ENCODE measurements at places on chromosomes 3 and 15.

GRCh38 chr3:81395739-81396513 is 365.5 kb downstream of the GBE1 start:
- DNase-seq, result no peak
- no peak overlapping the region for H3K4me3 ChIP-seq
- no peaks in the 10 kb centered on the region for H3K4me1 ChIP-seq
- no peaks in the 10 kb centered on the region for H3K27me3 ChIP-seq

DNA sequence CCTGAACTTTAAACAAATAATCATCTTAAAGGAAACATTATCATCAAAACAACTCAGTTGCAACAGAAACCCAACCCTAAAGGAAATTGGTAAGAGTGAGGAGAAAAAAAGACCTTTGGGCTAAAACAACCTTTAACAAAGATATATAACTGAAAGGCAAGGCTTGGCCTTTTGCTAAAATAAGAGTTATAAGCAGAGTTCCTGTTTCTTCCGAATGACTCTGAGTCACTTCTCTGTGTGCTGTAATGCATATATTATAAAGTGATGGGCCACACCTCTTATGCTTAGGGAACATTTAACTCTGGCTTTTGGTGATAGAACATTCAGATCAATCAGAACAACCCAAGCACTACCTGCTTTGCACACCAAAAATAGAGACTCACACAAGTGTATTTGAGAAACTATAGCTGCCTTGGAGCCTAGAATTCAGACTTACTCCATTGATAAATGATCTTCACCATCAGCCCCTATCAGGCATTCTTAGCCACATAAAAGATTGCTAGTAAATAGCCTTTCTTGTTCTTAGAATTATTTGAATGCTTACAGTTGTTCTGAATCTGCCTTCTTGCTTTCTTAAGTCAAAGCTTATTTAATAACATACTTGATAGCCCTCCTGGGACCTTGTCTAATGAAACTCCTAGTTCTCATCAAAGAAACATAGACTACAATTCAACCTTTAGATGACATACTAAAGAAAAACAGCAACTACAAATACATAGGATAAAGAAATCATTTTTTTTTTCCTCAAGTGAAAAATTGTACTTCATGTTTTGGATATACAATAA is 294.2 kb upstream of the SEMA6D start:
- H3K4me3 ChIP-seq, result no peak overlapping the region
- H3K27me3 ChIP-seq, result no peaks in the 10 kb centered on the region
- H3K27ac ChIP-seq, result no peak overlapping the region
- DNase-seq, result no peak
- no peaks in the 10 kb centered on the region for H3K36me3 ChIP-seq

DNA sequence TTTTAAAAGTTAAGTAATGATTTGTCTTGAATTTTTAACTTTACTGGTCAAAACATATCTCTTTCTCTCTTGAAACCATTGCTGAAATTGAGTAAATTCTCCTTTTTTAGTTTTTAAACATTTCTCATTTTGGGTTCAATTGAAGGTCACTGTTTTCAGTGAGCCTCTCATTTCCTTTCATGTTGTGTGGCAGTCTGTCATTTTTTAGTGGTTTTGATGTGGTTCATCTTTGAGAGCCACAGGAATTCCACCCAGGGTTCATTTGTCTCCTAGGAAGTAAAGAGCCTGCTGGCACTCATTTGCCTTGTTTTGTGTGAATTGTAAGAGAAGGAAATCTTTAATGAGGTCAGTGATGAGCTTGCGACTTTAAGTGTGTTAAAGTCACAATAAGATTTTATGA is 10.4 kb downstream of the CLDN11 start:
- H3K27ac ChIP-seq, result peak overlapping the region; percentile 55
- peak; percentile 63 for DNase-seq
- H3K36me3 ChIP-seq, result no peaks in the 10 kb centered on the region
- H3K4me3 ChIP-seq, result peak overlapping the region; percentile 19
- H3K27me3 ChIP-seq, result no peaks in the 10 kb centered on the region

DNA sequence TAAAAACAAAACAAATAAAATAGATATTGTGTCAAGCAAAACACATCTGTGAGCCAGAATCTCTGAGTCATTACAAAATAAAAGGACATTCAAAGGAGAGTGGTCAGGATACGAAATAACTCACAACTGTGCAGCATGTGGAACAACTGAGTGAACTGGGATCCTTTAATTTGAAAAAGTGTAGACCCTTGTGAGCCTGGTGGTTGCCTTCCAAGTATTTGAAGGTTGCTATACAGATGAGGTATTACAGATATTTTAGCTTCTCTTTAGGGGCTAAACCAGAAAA is 26.7 kb downstream of the KCNMB2 start:
- DNase-seq, result no peak
- no peaks in the 10 kb centered on the region for H3K4me1 ChIP-seq
- H3K36me3 ChIP-seq, result no peaks in the 10 kb centered on the region
- H3K4me3 ChIP-seq, result no peak overlapping the region
- no peak overlapping the region for H3K27ac ChIP-seq

DNA sequence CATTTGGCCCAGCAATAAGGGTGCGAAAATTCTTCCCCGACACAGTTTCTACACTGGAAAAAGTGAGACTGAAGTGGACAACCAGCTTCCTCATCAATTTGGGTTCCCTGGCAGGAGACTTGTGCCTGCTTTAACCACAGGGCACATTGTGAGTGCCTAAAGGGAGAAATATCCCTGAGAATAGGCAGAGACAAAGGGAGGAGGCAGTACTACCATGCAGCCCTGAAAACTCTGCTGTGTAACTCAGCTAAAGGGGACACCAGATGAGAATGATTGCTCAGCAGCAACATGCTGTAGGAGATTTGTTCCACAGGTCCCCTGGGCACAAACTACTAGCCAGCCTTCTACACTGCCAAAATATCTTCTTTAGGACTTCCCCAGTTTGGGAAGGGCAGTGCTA is 15.6 kb upstream of the KPNA4 start:
- H3K27ac ChIP-seq, result no peak overlapping the region
- DNase-seq, result no peak
- H3K4me1 ChIP-seq, result no peaks in the 10 kb centered on the region
- H3K36me3 ChIP-seq, result no peaks in the 10 kb centered on the region
- no peaks in the 10 kb centered on the region for H3K27me3 ChIP-seq

DNA sequence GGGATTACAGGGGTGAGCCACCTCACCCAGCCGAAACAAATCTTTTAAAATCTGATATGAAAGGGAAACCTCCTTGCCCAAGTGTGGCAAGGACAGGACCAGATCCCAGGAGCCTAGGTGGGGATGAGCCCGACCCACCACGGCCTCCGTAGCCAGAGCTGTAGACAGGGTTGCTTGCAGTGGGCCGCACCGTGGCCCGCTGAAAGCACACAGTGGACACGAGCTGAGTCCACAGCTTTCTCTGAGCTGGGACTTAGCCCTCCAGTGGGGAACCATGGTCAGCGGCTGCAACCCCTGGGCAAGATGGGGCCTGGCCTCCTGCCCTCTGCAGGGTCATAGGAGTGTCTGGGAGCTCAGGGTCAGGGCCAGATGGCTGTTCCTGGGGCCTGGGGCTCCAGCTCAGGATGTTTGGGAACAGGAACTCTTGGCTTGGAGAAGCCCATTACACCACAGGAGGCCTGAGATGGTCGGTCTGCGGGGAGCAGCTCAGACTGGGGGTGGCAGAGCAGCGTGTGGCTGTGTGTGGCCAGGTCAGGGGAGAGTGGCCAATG is 24.7 kb downstream of the GP9 start:
- no peak for DNase-seq
- H3K27me3 ChIP-seq, result no peaks in the 10 kb centered on the region
- H3K27ac ChIP-seq, result no peak overlapping the region
- H3K4me1 ChIP-seq, result no peaks in the 10 kb centered on the region
- no peaks in the 10 kb centered on the region for H3K36me3 ChIP-seq

DNA sequence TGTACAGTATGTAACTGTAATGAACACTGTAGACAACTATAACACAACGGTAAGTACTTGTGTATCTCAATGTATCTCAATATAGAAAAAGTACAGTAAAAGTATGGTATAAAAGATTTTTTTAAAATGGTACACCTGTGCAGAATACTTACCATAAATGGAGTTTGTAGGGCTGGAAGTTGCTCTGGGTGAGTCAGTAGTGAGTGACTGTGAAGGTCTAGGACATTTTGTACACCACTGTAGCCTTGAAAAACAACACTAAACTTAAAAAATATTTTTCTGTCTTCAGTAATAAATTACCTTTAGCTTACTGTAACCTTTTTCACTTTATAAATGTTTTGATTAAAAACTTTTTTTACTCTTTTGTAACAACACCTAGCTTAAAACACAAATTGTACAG is 142.9 kb downstream of the ATG7 start:
- H3K36me3 ChIP-seq, result no peaks in the 10 kb centered on the region
- H3K4me1 ChIP-seq, result no peaks in the 10 kb centered on the region
- no peaks in the 10 kb centered on the region for H3K27me3 ChIP-seq
- no peak overlapping the region for H3K27ac ChIP-seq
- no peak for DNase-seq
- H3K4me3 ChIP-seq, result no peak overlapping the region

DNA sequence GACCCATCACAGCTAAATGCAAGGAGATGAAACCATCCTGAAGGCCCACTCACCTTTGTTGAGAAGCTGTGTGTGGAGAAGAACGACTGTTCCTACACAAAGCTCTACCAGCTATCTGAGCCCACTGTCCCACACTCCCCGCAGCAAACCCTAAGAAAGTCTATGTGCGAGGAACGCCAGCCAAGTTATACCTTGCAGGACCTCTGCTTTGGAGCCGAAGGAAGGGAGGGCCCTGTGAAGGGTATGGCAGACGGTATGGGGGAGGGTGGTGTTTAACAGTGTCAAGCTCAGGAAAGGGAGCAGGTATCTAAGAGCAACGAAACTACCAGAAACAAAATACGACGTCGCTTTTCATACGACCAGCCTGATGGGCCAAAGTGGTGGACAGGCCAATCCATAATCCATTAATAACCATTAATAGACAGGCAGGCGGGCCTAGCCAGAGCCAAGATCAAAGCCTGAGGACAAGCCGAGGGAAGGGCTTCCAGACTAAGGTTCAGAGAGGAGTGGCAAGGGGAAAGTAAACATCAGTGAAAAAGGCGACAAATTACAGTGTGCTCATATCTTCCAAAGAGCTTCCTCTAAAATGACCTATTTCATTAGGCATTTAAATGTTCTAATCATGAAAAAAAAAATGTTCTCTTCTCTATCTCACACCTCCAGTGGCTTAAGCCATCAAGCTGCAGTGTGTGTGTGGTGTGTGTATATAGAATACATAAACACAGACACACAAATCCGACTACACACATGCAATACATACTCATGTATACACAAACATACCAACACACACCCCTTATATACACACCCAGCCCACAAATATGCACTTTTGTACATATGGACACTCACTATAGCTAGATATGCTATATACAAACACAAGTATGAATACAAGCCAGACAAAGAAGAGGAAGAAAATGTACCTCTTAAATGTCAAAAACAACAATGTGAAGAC is 43.9 kb downstream of the PTPN23 start:
- no peaks in the 10 kb centered on the region for H3K27me3 ChIP-seq
- peaks cover 11% of the 10 kb centered on the region for H3K4me1 ChIP-seq
- no peak overlapping the region for H3K4me3 ChIP-seq
- DNase-seq, result no peak

GRCh38 chr15:90062023-90062442 is 40.2 kb downstream of the IDH2 start:
- peak; percentile 73 for DNase-seq
- H3K36me3 ChIP-seq, result no peaks in the 10 kb centered on the region
- no peaks in the 10 kb centered on the region for H3K27me3 ChIP-seq
- peaks cover 12% of the 10 kb centered on the region for H3K4me1 ChIP-seq
- peak overlapping the region; percentile 13 for H3K4me3 ChIP-seq

DNA sequence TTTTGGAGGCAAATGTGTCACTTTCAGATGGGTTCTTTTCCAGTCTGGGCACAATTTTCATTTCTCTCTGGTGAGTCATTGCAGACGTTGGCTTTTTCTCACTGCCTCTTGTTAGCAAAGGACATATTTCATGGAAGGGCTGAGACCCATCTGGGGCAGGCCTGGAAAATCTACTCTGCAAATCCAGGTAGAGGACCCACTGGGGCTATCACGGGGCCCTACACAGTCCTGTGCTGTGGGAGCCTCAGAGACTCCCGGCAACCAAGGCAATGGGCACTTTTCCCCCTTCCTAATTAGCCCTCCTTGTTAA is 58.0 kb downstream of the HRH1 start:
- H3K4me3 ChIP-seq, result no peak overlapping the region
- DNase-seq, result no peak
- H3K4me1 ChIP-seq, result no peaks in the 10 kb centered on the region
- H3K36me3 ChIP-seq, result no peaks in the 10 kb centered on the region
- no peaks in the 10 kb centered on the region for H3K27me3 ChIP-seq

GRCh38 chr15:48507416-48508065 is 138.0 kb downstream of the FBN1 start:
- no peak for DNase-seq
- no peaks in the 10 kb centered on the region for H3K27me3 ChIP-seq
- H3K4me1 ChIP-seq, result no peaks in the 10 kb centered on the region
- no peak overlapping the region for H3K27ac ChIP-seq
- H3K4me3 ChIP-seq, result no peak overlapping the region
- no peaks in the 10 kb centered on the region for H3K36me3 ChIP-seq

GRCh38 chr3:50486219-50486888 is 17.1 kb downstream of the CACNA2D2 start:
- H3K36me3 ChIP-seq, result no peaks in the 10 kb centered on the region
- no peak overlapping the region for H3K4me3 ChIP-seq
- no peak overlapping the region for H3K27ac ChIP-seq
- DNase-seq, result no peak
- no peaks in the 10 kb centered on the region for H3K27me3 ChIP-seq

GRCh38 chr3:155491696-155492095 is 198.2 kb upstream of the STRIT1 start:
- H3K27ac ChIP-seq, result no peak overlapping the region
- no peaks in the 10 kb centered on the region for H3K4me1 ChIP-seq
- no peaks in the 10 kb centered on the region for H3K27me3 ChIP-seq
- H3K36me3 ChIP-seq, result no peaks in the 10 kb centered on the region
- no peak for DNase-seq

DNA sequence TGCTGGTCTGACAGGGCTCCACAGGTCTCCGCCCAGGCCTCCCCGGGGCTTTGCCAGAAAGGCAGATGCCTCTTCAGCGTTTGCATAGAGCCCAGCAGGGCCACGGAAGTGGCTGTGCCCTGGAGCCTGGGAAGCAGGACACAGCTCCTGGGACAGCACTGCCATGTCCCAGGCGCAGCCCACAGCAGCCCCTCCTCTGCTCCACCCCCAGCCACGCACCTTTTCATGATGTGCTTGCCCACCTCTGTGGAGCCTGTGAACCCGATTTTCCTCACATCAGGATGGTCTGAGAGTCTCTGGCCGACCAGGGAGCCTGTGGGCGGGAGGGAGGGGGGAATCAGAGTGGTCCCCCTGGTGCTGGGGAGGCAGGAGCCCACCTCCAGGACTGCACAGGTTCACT is 33.9 kb upstream of the SLC41A3 start:
- DNase-seq, result peak; percentile 27
- H3K4me1 ChIP-seq, result no peaks in the 10 kb centered on the region
- no peak overlapping the region for H3K4me3 ChIP-seq
- no peaks in the 10 kb centered on the region for H3K27me3 ChIP-seq

- H3K27me3 ChIP-seq, result no peaks in the 10 kb centered on the region
- DNase-seq, result no peak
- H3K27ac ChIP-seq, result no peak overlapping the region
- no peak overlapping the region for H3K4me3 ChIP-seq
Observed at GRCh38 chr3:155555479-155556060, 189.3 kb downstream of the PLCH1 start.
